Brain microvascular endothelial cell (primary cell): ENCODE measurements at places on chromosomes 1 and 21.

DNA sequence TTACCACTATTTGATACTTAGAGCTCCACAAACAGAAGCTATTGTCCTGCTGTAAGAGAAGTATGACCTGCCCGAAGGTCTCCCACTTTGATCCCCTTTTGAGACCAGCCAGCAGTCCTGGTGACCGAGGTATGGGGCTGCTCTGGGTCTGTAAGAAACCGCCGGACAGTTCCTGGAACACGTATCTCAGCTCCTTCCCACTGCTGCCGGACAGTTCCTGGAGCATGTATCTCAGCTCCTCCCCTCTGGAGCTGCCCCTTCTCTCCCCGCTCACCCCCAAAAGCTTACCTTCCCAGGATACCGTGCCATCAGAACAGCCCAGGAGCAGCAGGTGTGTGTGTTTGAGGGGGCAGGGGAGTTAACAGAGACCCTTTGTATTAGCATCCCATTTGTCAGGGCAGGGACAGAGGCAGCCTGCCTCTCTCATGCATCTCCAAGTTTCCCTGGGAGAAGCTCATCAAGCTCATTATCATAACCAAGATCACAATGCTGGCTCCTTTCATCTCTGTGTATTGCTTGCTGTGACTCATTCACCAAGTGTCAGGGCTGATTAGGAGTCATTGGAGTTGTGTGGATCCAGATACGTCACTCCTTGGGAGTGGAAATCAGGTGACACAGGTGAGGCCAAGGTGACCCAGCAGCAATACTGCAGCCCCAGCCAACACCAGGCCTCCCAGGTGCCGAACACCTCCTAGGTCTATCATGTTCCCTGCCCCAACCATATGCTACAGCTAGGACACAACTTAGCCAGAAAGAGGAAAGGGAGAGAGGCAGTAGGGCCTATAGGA, 25.3 kb downstream of the OPTC start:
- DNase-seq: no peak

- DNase-seq: no peak
These were observed 311.0 kb downstream of the HLX start for GRCh38 chr1:221190249-221190648.

DNA sequence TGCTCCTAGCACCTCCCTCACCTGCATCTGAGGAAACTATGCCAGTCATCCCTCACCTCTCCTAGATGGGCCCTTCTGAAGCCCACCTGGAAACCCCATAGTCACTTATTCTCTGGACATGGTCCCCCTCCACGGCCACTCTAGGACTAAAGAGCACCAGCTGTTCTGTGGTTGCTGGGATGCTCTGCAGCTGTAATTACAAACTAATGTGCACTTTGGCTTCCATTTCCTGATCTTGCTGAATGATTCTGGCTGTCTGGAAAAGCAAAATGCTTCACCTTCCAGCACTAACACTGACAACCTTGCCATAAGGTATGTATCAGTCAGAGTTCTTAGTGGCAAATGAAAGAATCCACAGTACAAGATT, 48.7 kb upstream of the PSEN2 start:
- DNase-seq: no peak

GRCh38 chr1:158124034-158124433, 56.7 kb upstream of the CD1D start:
- DNase-seq: no peak

- peak; percentile 50 for DNase-seq
These were observed at the start of gene SNX7 for GRCh38 chr1:98661544-98662355. SNX7 (plus strand) TSS chr1:98661721; CDS start chr1:98661732, 11 bp downstream.

GRCh38 chr1:226548256-226549093, at the start of gene STUM:
STUM (plus strand) TSS chr1:226548764; CDS start chr1:226548905, 141 bp downstream.
- no peak for DNase-seq

DNA sequence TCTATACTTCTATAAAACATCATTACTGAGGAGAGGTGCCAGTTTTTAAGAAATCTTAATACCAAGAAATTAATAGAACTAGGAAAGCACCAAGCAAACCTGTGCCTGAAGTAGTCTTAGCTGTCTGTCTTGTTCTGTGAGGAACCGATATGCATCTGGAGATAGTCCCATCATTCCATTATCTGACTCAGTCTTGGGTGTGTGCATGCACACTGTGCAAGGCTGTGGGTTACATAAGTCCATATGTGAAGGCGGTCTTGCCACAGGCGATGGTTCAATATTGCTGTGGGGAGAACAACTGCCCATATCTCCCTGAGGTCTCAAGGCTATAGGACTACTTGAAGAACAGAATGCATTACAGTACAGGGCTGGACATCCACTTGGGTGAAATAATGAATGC, 33.8 kb downstream of the STIL start:
- DNase-seq: no peak

DNA sequence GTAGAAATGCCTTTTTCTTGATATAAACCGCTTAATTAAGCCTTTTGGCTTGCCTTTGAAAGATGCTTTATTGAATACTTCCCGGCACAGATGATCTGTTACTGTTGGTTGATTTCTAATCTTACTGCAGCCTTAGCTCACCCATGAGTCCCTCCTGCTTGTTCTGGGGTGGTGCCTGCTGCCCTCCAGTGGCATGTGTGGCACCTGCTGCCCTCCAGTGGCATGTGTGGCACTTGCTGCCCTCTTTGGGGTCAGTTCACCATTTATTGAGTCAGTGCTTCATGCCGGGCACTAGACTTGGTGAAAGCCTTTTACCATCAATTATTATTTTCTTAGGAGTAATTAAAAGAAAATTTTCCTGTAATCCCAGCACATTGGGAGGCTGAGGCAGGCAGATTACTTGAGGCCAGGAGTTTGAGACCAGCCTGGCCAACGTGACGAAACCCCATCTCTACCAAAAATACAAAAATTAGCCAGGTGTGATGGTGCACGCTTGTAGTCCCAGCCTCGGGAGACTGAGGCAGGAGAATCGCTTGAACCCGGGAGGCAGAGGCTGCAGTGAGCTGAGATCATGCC, 54.3 kb downstream of the ADARB1 start:
- DNase-seq: peak; percentile 66

- DNase-seq: no peak
These were observed 21.3 kb upstream of the GRHL3 start for GRCh38 chr1:24297852-24298232.

DNA sequence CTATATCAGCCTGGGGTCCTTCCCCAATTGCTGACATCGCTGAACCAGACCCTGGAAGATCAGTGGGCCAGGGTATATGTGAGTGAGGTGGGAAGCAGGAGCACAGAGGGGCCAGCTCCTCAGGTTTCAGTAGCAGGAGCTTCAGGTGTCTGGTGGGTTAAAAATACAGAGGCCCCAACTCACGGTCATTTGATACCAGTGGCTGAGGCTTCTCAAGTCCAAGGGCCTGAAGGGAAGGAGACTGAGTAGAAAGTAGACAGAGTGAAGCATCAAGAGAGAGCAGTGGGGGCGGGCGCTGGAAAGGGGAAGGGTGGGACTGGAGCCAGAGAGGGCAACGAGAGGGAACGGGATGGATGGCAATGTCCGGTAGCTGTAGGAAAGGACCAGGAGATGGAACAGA, 2.0 kb upstream of the CASQ1 start:
- DNase-seq: no peak

- DNase-seq: peak; percentile 88
These were observed 73.1 kb upstream of the USP24 start for GRCh38 chr1:55288245-55288644.

- DNase-seq: no peak
These were observed 933 bp downstream of the C1orf35 start for GRCh38 chr1:228101994-228102790.

GRCh38 chr1:178086766-178087165, 7.1 kb upstream of the RASAL2 start:
- DNase-seq: peak; percentile 50

DNA sequence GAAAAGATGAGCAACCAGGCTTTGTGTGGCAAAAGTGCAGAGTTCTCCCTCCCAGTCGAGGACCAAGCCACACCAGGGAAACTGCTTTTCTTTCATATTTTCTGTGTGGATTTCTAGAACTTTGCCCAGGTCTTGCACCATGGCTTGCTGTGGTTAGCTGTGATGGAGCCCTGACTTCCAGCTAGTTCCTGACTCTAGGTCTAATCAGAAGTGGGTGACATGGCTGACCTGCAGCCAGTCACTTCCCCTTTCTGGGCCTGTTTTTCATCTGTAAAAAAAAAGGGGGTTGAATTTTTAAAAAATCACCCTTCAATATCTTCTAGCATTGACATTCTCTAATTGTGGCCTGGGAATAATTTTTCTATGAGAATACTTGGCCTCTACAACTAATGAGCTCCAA, 491.2 kb upstream of the USP24 start:
- no peak for DNase-seq

- DNase-seq: no peak
These were observed 16.4 kb upstream of the CGN start for GRCh38 chr1:151494741-151495281.

DNA sequence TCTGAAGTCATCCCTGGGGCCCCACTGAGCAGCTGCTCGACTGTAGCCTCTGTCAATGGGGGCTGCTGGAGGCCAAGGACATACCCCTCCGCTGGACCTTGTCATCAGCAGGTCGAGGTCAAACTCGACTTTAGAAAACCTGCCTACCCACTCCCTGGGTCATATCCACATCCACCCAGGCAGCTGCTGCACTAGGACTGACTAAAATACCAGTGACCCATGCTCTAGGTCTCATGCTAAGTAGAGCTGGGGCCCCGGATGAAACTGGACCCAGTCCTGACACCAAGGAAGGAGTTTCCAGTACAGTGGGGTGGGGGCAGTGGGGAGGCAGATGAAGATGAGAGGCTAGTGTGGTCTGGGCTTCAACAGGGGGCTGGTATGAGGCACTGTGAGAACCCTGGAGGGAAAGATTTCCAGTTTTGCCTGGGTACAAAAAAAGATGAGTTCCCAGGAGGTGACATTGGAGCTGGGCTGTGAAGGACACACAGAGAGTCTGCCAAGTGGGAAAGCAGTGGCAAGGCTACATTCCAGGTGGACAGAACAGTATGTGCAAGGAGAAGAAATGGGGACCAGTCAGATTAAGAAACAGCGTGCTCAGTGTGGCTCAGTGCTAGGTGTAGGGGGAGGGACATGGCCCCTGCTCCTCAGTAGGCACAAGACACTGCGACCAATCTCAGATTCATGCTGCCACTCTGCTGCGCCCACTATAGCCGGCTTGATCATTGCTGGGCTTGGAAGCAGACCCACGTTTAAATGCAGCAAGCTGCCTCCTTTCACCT, 12.4 kb downstream of the SLC2A1 start:
- no peak for DNase-seq

DNA sequence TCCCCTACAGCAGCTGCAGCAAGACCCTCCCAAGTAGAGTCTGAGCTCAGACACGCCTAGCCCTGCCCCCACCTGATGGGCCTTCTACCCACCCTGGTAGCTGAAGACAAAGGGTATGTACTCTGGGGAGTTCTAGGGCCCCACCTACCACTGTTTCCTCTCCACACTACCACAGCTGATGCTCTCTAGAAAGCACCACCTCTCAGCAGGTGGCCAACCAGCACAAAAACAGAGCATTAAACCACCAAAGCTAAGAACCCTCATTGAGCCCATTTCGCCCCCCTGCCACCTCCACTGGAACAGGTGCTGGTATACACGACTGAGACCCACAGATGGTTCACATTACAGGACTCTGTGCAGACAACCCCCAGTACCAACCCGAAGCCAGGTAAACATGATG, 258.9 kb downstream of the SETD4 start:
- DNase-seq: no peak

DNA sequence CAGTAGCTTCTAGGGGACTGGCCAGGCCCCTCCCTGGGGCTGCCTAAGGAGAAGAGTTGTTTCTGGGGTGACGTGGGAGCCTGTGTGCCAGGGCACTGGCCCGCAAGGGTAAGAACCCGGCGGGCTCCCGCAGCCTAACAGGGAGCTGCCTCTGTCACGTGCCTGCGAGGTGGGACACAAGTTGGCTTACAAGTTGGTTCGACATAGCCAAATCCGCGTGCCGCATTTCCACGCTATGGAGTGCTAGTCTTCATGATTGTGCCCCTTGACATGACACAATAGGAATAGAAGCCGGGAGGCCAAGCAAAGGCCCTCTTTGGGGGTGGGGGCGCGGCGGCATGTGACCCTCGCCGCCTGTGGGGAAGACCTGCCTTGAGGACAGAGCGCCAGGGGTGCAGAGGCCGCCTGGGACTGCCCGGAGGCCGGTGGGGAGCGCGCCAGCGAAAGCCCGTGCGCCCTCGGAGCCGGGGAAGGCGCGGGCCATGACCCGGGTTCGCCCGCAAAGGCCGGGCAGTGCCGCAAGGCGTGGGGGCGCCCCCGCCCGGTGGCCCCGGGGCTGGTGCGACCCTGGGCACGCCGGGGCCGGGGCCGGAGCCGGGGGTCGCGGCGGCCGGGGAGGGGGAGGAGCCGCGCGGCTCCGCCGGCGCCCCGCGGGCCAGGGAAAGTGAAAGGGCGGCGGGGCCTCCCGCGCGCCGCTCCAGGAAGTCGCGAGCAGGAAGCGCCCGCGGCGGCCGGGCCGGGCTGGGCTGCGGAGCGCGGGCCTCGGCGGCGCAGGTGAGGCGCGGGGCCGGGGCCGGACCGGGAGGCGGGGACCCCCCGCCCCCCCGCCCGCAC, at the start of gene SLC37A1:
SLC37A1 (plus strand) TSS at position 702 of the 834 bp plus-strand sequence. CDS start 4,603 bp downstream, outside the sequence.
- DNase-seq: no peak

GRCh38 chr1:5098981-5099385, 444.6 kb downstream of the AJAP1 start:
- no peak for DNase-seq

DNA sequence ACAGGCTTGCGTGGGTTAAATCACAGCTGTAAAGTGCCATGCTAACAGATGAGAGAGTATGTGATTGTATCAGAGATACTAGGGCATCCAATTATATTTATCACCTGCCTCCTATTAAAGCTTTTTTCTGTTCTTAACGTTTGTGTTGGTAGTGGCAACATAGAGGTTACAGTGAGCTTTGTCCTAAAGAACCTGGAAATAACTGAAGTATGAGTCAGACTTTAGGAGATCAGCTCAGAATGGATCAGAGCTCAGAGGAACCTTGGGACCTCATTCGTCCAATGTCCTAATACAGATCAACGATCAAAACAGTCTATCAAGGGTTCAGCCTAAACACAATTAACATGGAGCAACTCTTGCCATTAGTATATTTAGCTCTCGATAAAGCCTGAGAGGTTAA, 81.0 kb downstream of the RGS7 start:
- DNase-seq: no peak

DNA sequence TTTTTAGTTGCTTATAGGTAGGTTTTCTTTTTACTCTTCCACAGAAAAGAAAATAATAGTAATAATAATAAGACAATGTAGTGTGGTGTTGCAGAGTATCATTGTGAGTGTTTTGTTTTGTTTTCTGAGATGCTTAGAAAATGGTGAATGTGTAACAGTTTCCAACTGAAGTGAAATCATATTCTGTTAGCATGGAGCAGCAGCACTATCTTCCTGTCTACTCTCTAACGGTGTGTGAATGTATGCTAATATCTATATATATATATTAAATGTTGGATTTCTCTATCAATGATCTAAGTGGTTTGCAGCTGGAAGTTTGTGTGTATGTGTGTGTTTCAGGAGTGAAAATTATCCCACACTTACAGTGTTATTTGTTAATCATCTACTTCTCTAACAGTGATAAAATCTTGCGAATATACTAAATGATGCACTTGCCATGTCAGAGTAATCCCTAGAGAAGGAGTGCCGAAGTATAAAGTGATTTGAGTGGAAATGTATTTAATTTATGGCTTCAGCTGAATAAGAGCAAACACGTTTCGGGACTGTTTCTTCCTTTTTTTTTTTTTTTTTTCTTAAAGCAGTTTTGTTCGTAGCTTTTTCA, 377 bp downstream of the SAMD13 start:
- no peak for DNase-seq
